ENCODE measurements at places on chromosomes 7 and 10.

DNA sequence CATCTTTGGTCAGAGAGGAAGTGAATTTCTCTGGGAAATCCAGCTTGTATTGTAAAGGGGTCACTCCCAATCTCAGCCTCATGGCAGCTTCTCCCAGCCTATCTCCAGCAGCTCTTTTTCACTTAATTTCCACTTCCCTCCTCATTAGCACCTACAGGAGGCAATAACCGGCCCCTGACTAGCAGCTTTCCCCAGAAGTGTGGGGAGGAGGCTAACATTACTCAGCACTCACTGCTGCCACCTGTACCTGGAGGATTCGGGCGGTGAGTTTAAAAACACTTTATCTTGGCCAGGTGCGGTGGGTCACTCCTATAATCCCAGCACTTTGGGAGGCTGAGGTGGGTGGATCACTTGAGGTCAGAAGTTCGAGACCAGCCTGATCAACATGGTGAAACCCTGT, 3.8 kb downstream of the NODAL start:
- DNase-seq = no peak

DNA sequence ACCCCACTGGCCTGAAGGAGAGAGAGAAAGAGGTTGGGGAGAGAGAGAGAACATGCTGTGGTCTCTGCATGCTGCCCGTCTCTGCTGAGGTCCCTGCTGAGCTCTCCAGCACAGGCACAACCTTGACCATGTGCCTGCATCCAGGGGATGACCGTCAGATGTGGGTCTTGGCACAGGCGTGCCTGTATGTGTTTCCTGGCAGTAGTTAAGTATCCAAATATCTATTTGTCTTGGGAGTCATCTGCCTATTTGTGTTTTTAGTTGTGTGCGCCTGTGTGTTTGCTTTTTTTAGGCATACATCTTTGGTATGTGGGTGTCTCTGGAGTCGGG, 1.9 kb upstream of the UNC5B start:
- DNase-seq = no peak

- no peak for DNase-seq
Observed at GRCh38 chr10:43760514-43760913, 111.8 kb upstream of the ZNF32 start.

GRCh38 chr7:150759479-150759878, 22.3 kb downstream of the GIMAP5 start:
- no peak for DNase-seq

DNA sequence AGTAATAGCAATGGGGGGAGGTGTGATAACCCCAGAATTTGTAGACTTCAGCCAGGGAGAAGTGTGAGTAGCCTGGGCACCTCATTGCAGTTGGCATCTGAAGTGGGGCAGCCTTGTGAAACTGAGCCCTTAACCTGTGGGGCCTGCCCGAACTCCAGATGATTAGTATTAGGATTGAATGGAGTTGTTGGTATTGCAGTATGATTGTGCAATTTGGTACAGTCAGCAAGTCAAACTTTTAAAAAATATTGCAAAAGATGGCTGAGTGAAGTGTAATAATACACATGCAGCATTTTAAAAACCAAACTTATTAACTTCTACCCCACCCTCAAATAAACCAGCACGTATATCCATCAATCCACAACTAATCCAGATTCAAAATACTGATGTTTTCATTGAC, 9.3 kb downstream of the RBM33 start:
- DNase-seq = no peak

- no peak for DNase-seq
Observed at GRCh38 chr10:126011995-126012394, 115.6 kb downstream of the FANK1 start.

DNA sequence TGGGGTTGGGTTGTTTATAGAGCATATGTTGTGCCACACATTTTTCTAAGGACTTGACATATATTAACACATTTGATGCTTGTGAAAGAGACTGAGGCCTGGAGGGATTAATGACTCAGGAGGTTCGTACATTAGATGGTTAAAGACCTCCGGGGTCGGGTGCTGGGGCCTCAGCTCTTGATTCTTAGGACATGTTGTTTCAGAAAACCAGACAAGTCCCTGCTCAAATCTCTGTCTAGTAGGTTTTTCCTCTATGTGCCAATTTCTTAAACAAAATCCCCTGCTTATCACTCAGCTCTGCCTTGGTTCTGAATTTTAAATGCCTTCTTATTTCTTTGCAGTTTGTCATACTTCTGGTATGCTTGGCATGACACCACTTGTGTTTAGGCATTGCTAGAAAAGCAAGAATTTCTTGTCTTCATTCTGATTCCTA, 5.8 kb downstream of the UPP1 start:
- no peak for DNase-seq

- no peak for DNase-seq
Observed at GRCh38 chr7:74407958-74408357, 45.7 kb upstream of the GTF2IRD1 start.

DNA sequence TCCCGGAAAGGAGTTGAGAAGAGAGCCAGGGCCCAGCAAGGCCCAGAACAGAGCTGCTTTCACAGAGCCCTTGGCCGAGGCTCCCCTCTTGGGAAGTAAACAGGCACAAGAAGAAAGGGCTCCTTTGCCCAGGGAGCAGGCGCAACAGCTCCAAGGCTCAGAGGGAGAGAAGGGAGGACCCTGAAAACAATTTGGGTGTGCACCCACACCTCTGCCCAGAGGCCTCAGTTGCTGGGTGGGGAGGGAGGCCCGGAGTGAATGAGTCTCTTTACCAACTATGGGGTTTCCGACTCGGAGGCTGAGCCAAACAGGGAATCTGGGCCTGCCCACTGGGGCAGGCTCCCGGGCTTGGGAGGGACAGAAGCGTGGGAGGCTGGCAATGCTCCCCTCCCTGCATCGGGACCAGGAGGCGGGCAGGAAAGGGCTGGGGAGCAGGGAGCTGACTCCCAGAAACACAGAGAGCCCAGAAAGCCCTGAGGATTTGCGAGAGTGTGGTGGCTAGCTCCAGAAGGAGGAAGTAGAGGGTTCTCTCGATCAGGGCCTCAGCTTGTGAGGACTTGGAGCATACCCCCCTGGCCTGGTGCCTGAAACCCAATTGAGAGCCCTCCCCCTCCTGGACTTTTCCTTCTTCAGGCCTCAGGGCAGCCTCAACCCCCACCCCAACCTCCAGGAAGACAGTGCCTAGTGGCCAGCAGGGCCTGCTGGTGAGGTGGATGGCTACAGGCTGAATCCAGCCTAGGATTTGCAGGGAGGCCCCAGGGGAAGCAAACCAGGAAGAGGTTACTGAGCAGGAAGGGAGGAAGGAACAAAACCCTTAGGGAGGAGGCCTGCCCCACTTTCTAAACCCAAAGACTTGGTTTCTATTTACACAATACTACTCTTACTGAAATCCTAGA, 6.2 kb downstream of the C10orf105 start:
- peak; percentile 86 for DNase-seq
